ENCODE measurements at places on chromosomes 7 and 10.

DNA sequence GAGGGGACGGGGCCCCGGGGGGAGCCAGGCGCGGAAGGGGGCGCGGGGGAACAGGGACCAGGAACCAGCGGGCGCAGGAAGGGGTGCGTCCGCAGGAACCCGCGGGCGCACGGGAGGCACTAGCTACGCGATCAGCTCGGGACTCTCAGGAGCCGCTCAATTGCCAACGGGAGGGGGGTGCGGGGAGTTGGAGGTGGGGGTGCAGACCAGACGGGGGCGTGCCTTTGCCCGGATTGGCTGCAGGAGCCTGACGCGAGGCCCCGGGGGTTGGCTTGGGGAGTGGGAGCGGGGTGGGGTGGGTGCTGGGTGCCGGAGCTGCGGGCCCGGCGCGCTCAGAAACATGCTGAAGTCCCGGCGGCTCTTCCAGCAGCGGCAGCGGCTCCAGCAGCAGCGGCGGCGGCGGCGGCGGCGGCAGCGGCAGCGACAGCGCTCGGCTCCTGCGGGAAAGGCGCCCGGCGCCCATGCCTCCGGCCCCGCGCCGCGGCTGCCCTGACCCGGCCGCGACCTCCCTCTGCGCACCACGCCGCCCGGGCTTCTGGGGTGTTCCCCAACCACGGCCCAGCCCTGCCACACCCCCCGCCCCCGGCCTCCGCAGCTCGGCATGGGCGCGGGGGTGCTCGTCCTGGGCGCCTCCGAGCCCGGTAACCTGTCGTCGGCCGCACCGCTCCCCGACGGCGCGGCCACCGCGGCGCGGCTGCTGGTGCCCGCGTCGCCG lies at the start of gene ADRB1:
TSS of gene ADRB1 (plus strand) at position 335 of the 715 bp plus-strand sequence. CDS start at position 602, 267 bp downstream.
- peak within 1 kb of the TSS; percentile 73 for H3K4me3 ChIP-seq
- DNase-seq, result no peak
- peaks cover 59% of the 10 kb centered on the region for H3K27me3 ChIP-seq
- H3K27ac ChIP-seq, result no peak within 1 kb of the TSS
- H3K4me1 ChIP-seq, result peaks cover 2% of the 10 kb centered on the region

DNA sequence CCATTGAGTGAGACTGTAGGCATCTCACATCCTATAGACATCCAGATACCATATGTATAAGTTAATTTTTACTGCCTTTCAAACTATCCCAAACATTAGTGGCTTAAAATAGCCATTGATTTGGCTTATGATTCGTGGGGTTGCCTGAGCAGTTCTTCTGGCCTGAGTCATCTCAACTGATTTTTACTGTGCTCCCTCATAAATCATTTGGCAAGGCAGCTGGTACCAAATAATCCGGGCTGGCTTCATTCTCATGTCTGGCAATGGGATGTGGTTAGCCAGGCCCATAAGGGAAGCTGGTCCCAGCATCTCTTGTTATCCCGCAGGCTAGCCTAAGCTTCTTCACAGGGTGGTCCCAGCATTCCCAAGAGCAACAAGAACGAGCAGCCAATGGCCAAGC lies 6.7 kb upstream of the LRGUK start:
- no peak for DNase-seq
- H3K36me3 ChIP-seq, result no peaks in the 10 kb centered on the region
- no peaks in the 10 kb centered on the region for H3K27me3 ChIP-seq
- no peak overlapping the region for H3K4me3 ChIP-seq
- no peaks in the 10 kb centered on the region for H3K4me1 ChIP-seq

- H3K4me3 ChIP-seq, result no peak overlapping the region
- H3K36me3 ChIP-seq, result no peaks in the 10 kb centered on the region
- no peaks in the 10 kb centered on the region for H3K4me1 ChIP-seq
Measured at GRCh38 chr7:6725003-6725402, 18.3 kb upstream of the ZNF12 start.

DNA sequence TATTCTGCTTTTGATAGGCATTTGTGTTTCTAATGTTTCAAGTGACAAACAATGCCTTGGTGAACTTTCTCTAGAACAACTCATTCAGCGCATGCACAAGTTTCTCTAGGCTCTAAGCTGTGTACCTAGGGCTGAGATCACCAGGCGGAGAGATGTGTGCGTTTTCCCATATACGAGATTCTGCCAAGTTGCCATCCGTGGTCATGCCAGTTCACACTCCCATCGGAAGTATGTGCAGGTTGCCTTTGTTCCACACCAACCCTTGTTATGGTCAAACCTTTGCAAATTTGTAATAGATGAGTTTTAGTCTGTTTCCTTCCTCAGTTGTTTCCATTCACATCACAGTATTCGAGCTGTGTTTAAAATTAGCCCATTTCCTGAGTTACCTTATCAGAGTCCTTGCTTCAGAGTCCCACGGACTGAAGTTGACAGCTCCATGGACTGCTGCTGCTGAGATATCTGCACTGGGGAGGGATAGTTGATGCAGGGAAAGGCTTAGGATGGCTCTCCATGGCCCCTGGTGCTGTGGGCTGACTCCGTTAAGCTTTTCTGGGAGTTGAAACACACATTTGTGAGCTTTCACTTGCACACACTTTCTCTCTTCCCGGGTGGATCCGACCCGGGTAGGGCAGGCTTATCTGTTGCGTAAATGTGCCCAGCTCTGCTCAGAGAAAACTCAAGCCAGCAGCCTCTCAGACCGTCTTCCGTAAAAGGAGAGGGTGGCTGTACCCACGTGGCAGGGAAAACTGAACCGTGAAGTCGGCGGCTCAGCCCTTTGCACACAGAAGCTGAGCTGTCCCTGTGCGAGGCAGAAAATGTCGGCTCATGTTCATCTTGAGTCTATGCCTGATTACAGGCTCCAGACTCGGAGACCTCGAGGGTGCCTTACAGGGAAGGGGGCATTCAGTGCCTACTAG lies 49.4 kb downstream of the HK1 start:
- H3K27ac ChIP-seq, result peak overlapping the region; percentile 60
- no peak overlapping the region for H3K4me3 ChIP-seq
- no peaks in the 10 kb centered on the region for H3K27me3 ChIP-seq

DNA sequence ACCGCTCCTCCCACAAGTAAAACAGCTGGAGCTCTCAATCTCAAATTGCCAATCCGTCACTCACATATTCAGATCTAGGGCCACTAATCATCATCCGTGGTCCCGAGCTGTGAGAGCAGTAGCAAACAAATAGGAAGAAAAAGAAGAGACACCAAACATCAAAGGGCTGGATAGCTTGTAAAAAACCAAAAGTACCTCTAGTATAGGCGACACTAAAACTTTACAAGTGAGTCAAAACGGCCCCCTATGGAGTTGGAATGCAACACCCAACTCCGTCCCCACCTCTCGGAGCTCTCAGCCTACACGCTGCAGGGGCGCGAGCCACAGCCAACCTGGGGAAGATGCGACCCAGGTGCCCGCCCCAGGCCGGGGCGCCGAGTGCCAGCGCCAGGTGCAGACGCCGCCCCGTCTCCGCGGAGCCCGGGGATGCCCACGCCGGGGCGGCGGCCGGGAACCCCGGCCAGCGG lies 581 bp downstream of the FAM3C start:
- H3K4me3 ChIP-seq, result peak overlapping the region; percentile 81
- H3K4me1 ChIP-seq, result no peaks in the 10 kb centered on the region
- H3K27me3 ChIP-seq, result no peaks in the 10 kb centered on the region
- no peak for DNase-seq
- H3K27ac ChIP-seq, result peak overlapping the region; percentile 84

DNA sequence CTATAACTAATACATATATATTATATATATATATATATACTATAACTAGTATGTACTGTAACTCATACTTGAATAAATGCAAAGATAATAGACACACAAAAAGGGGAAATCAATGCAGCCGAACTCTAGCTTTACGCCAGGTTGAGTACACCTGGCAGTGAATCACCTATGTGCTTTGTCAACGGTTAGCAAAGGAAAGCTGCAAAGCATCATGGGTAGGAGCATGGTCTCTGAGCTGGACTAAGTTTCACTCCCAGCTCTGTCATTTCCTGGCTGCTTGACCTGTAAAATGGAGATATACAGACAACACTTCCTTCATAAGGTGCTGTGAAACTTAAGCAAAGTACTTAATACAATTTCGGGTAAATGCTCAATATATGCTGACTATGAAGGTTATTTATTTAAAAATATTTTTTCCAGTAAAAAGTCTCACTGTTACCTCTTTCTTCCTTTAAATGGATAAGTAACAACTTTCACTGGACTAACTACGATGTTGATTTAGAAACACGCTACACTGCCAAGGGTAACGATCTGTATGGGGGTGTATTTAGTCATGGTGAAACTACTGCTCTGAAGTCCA lies 61.7 kb upstream of the ITGA8 start:
- H3K27me3 ChIP-seq, result no peaks in the 10 kb centered on the region
- no peak overlapping the region for H3K4me3 ChIP-seq
- H3K36me3 ChIP-seq, result no peaks in the 10 kb centered on the region
- H3K27ac ChIP-seq, result no peak overlapping the region
- H3K4me1 ChIP-seq, result no peaks in the 10 kb centered on the region

Data from H1 (cell line).